ENCODE measurements at places on chromosomes 5 and 9.

- no peaks in the 10 kb centered on the region for H3K36me3 ChIP-seq
- H3K27me3 ChIP-seq = no peaks in the 10 kb centered on the region
- H3K4me3 ChIP-seq = no peak overlapping the region
- H3K4me1 ChIP-seq = no peaks in the 10 kb centered on the region
- no peak overlapping the region for H3K27ac ChIP-seq
Measured at GRCh38 chr5:175752826-175753535, 95.1 kb downstream of the HRH2 start.

DNA sequence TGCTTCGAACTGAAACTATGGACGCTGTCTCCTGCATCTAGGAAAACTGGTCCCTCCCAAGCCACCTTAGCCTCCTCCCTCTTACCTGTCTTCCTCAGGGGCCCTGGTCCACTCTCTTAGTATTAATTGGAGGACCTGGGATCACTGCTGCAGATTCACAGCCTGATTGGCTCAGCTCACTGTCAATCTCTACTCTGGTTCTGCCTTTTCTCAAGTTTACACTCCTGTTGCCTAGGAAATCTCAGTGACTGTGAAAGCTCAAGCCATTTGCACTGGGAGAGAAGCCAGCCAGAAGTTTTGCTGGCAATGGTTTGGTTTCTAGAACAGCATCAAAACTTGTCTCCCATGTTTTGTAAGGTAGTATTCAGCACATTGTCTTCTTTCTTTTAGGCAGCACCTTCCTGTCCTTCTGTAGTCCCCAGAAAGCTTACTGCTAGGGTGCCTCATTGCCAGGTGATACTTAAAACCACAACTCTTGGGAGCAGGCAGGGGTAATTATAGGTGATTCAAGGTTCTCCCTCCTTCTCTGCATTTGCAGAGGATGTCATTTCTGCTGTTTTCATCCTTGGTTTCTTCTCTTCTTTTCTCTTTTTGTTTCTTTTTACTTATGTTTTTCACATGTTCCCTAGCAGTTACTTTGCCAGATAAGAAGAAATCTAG is at the start of gene CAPSL:
TSS of gene CAPSL (minus strand) at position 55 of the 660 bp plus-strand sequence. CDS start 17,502 bp downstream, outside the sequence.
- no peaks in the 10 kb centered on the region for H3K36me3 ChIP-seq
- no peaks in the 10 kb centered on the region for H3K4me1 ChIP-seq
- H3K4me3 ChIP-seq = no peak within 1 kb of the TSS
- H3K27ac ChIP-seq = no peak within 1 kb of the TSS

DNA sequence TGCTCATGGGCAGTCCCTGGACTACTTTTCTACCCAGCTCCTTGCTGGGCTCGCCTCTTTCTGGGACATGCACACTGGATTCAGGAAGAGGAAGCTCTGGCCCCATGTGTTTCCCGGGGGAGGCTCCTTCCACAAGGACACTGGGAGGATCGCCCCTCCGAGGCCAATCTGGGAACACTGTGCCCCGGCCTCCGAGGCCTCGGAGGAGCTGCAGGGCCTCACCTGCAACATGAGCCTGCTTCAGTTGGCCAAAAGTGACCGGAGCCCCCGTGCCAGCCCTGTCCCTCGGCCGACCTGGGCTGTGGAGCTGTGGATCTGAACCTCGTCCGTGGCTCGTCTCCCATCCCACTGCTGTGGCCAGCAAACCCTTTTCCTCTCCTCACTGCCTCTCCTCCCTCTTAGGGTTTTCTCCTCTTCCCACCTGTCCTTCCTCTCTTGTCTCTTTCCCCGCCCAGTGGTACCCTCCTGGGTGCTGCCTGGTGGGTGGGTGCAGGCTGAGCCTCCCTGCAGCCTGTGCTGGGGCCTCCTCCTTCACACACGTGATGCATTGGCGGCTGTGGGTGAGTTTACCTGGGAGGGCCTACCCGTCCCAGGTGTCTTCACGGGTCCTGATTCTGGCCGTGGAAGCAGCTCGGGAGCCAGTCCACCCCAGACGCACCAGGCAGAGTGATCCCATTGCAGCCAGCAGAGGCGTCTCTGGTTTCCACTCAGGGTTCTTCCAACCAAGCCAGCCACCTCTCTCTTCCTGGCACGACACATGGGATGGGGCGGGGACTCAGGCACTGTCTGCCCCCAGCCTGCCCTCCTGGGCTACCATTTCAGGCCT is 241.8 kb downstream of the CACNA1B start:
- no peaks in the 10 kb centered on the region for H3K36me3 ChIP-seq
- no peak overlapping the region for H3K27ac ChIP-seq
- no peaks in the 10 kb centered on the region for H3K4me1 ChIP-seq
- no peak overlapping the region for H3K4me3 ChIP-seq
- DNase-seq = no peak

DNA sequence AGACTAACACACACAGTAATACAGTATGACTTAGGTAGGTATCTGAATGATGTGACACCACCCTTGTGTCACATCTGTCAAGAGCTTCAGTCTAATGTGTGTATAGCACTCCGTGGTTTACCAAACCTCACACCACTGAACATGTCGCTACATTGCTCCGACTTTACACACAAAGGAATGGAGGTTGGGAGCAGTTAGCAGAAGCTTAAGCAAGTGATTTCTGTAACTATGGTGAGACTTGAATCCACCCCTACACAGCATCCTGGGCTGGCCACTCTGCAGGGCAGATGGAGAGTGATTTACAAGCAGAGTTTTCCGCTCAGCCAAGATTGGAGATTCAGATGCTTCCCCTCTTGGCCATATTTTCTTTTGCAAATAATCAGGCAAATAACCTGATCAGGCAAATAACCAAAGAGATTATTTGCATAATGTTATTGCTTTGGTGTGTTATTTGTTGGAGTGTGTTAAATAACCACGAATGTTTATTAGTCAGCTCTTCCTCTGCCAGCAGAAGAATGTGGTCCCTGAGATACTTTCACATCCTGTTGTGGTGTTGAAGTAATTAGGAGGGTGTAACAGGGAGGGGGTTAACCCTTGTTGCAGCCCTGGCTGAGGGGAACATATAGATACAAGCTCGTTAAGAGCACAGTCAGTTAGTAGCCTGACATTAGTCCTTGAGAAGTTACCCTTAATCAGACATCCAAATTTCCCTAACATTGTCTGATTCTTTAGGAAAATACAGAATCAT is 92.8 kb downstream of the SNX18 start:
- no peak for DNase-seq
- no peaks in the 10 kb centered on the region for H3K36me3 ChIP-seq
- H3K27ac ChIP-seq = no peak overlapping the region
- H3K4me1 ChIP-seq = peaks cover 7% of the 10 kb centered on the region
- no peak overlapping the region for H3K4me3 ChIP-seq

GRCh38 chr5:39005566-39006232 is 68.5 kb downstream of the RICTOR start:
- H3K27me3 ChIP-seq = no peaks in the 10 kb centered on the region
- H3K36me3 ChIP-seq = no peaks in the 10 kb centered on the region
- no peak overlapping the region for H3K4me3 ChIP-seq

DNA sequence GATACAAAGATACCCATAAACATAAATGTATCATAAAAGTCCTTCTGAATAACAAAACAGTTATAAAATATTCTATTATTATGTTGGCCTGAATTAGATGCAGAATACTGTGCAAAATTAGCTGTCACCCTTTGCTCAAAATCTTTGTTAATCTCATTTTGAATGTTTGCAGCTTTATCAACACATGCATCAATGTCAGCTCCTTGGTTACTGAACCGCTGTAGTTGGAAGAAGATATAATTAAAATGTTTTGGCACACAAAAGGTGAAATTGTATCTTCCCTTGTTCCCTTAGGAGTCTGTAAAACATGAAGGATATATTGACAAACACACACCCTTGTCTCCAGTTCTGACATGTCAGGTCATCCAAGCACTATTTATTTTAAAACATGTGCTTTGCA is 146.3 kb upstream of the POU5F2 start:
- DNase-seq = no peak
- no peaks in the 10 kb centered on the region for H3K36me3 ChIP-seq
- no peak overlapping the region for H3K27ac ChIP-seq
- H3K4me1 ChIP-seq = peaks cover 37% of the 10 kb centered on the region
- H3K4me3 ChIP-seq = no peak overlapping the region
- H3K27me3 ChIP-seq = no peaks in the 10 kb centered on the region
